ENCODE measurements at places on chromosomes 13 and 19. TPM values are rescaled to one million over a fixed set of nuclear protein-coding genes. Genes with fewer than 3 reads are reported as not detected.

PRR19 gene
- 0.91 TPM for polyA plus RNA-seq

COL4A2 gene
- 164 TPM for polyA plus RNA-seq

TRPM4 gene
- 17.5 TPM for polyA plus RNA-seq

ZNF829 gene
- polyA plus RNA-seq, result 2.6 TPM

PGLYRP2 gene
- polyA plus RNA-seq, result not detected

PLIN4 gene
- 1.8 TPM for polyA plus RNA-seq

HIPK4 gene
- polyA plus RNA-seq, result 0.10 TPM

CLEC17A gene
- 0.13 TPM for polyA plus RNA-seq

KLK15 gene
- polyA plus RNA-seq, result 0.10 TPM

SULT2A1 gene
- 190 TPM for polyA plus RNA-seq

NLRP8 gene
- not detected for polyA plus RNA-seq

LGALS14 gene
- not detected for polyA plus RNA-seq

IZUMO4 gene
- polyA plus RNA-seq, result 4.4 TPM

CTXN1 gene
- 7.0 TPM for polyA plus RNA-seq

IZUMO2 gene
- not detected for polyA plus RNA-seq

SBNO2 gene
- 25.1 TPM for polyA plus RNA-seq

ZNF264 gene
- polyA plus RNA-seq, result 15.6 TPM

LGALS4 gene
- polyA plus RNA-seq, result 680 TPM

ZNF490 gene
- polyA plus RNA-seq, result 2.9 TPM

ZSCAN22 gene
- polyA plus RNA-seq, result 3.2 TPM

CD22 gene
- 2.2 TPM for polyA plus RNA-seq

ZNF540 gene
- polyA plus RNA-seq, result 5.2 TPM

CGB3 gene
- not detected for polyA plus RNA-seq

FPR1 gene
- 0.66 TPM for polyA plus RNA-seq

C1QTNF9B gene
- polyA plus RNA-seq, result 0.36 TPM

TNFSF9 gene
- 0.19 TPM for polyA plus RNA-seq

PINLYP gene
- polyA plus RNA-seq, result 16.4 TPM

Data from large intestine (tissue), 12 donors.